Mesendoderm (in vitro differentiated cells): ENCODE measurements at places on chromosomes 6 and 20.

GRCh38 chr6:167956983-167957492 lies 40.4 kb upstream of the KIF25 start:
- no peak for DNase-seq

- DNase-seq = no peak
Observed at GRCh38 chr20:7728338-7728737, 211.9 kb downstream of the HAO1 start.

DNA sequence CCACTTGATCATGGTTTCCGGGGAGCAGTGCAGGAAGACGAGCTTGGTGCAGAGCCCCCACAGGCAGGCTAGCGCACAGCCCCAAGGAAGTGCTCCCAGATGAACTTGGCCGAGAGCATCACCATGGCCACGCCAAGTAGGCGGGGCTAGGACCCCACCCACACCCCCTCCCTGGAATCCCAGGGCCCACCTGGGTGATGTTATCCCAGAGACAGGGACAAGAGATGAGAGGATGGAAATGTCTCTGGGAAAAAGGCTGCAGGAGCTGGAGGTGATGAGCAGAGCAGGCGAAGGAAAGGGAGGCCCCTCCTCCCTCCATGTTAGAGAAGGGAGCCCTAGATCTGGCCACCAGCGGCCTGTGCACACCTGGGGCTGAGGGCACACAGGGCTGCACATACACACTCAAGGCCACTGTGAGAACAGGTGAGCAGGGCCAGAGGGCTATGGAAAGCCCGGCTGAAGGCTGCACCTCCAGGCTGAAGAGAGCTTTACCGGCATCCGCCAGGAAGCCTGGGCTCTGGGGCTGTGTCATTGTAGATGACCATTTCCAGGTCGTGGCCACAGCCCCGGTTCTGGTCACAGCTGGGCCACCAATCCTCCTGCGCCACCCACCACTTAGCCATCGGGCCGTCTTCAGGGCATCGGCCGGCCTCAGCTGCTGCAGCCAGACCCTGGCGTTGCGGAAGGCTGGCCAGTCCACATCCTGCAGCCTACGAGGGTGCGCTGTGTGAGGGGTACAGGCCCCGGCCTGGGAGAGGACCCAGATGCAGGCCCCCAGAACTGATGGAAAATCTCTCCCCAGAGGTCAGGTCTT lies 24.9 kb downstream of the NPEPL1 start:
- no peak for DNase-seq

GRCh38 chr6:166055801-166056200 lies 111.8 kb downstream of the TBXT start:
- DNase-seq = peak; percentile 21

DNA sequence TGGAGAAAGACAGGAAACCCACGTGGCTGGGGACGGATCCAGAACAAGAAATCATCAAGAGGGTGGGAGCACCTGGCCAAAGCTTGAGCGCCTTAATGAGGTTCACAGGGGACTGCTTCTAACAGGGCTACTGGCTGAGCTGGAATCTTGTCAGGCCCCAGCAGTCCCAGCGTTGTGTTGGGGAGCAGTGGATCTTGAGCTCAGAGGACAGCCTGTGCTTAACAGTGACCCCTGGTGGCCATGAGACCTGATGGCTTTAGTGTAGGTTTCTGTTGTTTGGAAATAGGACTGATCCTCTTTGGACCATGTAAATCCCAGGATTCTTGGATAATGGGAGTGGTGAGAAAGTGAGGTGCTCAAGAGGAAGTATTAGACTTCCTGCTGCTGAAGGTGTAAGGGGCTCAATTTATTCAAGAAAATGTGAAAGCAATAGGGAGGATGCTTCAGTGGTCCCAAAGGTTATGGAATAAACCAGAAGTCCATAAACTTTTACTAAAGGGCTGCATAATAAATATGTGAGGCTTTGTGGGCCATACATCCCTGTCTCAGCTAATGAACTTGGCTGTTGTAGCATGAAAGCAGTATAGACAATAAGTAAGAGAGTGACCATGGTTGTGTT lies 216.2 kb downstream of the NFATC2 start:
- peak; percentile 84 for DNase-seq

- DNase-seq = no peak
Observed at GRCh38 chr20:43545837-43546578, 12.8 kb upstream of the SGK2 start.

- peak; percentile 26 for DNase-seq
Observed at GRCh38 chr6:12635813-12636212, 80.8 kb upstream of the PHACTR1 start.

- DNase-seq = peak; percentile 61
Observed at GRCh38 chr20:46698788-46699187, 9.5 kb upstream of the TP53RK start.

DNA sequence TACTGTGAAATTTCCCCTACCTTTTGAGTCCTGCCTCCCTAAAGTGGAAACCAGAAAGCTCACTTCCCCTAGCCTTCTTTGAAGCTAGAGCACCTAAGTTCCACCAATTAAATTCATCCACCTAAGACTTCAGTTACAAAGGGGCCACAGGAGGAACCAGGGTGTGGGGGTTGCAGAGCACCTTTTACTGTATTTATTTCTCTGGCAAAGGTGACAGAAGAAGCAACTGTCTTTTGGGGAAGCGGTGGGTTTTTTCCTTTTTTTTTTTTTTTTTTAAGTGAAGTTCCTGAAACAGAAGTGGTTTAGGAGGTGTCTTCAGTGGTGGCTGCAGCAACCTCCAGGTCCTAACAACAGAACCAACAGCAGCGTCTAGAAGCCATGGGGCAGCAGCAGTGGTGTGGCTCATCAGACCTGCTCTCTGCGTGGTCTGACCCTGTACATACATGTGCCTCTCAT lies 13.1 kb downstream of the PSMB9 start:
- no peak for DNase-seq

- DNase-seq = no peak
Observed at GRCh38 chr20:61288331-61288784, 36.3 kb downstream of the CDH4 start.

DNA sequence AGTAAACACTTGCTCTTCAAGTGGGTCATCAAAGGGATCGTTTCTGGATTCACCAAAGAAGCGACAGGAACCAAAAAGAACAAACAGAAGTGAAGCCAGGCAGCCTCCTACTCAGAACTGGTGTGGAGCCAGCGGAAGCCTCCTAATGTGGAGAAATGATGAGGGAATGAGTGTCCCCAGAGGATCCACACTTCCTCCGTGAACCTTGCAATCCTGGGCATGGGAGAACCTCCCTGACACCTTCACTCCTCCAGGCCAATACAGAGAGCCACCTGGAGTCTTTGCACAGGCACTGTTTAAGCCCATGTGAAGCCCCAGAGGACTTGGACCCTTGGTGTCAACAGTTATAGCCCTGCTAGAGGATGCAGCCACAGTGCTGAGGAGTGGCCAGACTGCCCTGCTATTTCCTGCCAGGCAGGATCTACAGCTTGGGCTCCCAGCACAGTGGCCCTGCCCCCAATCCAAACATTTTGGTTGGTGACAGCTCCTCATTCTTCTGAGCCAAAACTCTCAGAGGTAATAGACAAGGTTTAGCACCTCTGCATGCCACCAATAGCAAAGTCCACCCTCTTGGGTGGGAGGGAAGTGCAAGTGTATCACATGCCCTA lies 23.2 kb upstream of the SERINC1 start:
- DNase-seq = no peak

- no peak for DNase-seq
Observed at GRCh38 chr20:38863024-38863851, 57.7 kb downstream of the PPP1R16B start.

DNA sequence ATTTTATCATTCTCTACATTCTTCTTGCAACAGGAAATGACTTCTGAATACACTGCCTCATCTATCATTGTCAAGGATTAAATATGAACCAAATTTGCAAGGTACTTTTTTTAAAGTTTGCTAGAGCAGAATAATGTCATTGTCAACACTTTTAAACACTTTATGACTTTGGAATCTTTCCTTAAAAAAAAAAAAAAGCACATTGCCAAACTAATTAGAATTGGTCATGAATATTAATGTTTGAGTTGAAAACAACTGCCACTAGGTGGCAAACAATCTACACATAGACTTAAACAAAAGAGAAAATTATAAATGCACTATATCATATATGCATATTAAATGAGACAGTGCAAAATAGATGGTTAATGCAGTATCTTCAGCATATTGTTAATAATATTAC lies 32.5 kb upstream of the TMEM244 start:
- DNase-seq = peak; percentile 8

DNA sequence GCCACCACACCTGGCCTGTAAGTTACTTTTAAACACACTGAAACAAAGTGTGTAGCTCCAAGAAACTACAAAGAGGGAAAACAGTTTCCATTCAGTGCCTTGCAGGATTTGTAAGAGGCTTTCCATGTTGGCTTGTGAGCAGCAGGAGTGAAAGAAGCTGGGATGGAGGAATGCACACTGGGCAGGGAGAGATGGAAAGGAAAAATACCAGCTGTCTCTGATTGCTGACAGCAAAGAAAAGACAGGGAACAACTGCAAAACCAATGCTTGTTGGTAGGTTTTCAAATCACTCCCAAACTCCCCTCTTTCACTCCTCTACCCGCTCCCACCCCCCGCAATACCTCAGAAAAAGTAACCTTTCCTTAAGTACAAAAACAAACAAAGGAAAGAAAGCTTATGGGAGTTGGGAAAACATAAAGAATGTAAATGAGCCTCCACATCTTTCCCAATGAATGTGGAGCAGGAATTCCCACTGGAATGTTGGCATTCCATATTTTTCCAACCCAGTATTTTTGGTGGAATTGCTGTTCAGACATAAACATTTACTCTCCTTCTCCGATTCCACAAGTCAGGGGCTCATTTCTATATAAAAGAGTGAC lies 166.1 kb downstream of the THBS2 start:
- peak; percentile 5 for DNase-seq

GRCh38 chr20:4875578-4876067 lies 125.7 kb downstream of the SLC23A2 start:
- DNase-seq = no peak

GRCh38 chr6:145787688-145788087 lies 26.9 kb downstream of the FBXO30 start:
- DNase-seq = no peak
